ENCODE measurements at places on chromosomes 7 and 10. TPM values are rescaled to one million over a fixed set of nuclear protein-coding genes. Genes with fewer than 3 reads are reported as not detected.

DNA sequence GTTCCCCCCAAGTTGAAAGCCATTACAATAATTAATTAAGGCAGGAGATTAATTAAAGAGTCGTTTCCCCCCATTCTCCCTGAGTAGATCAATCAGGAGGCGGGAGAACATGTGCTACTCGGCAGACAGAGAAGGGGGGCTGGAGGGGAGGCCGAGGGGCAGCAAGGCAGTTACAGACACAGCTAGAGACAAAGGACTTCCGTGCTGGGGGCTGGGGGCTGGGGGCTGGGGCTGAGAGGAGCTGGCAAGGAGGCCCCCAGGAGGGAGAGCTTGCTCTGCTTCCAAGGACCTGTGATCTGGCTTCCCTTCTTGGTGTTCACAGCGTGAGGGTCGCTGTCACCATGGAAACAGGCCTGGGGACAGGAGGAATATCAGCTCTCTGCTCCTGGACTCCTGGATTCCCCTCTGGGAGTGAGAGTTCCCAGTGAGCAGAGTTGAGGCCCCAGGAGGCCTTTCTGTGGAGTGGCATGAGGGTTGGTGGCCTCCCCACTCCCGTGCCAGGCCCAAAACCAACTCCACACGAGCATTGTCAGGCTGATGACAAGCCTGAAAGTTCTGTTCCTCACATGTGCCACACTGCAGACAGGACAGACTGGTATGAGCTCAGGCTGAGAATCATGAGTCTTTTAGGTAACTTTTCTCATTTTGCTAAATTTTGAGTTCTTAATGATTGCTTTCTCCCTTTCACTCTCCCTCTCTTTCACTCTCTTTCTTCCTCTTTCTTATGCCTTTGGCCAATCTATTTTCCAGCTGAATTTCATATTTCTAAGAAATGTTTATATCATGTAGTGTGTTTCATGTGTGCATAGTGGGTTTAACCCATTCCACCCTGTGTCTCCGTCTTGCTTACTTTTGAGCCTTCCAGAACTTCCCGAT is 16.4 kb downstream of the FAM241B start:
- H3K4me1 ChIP-seq, result no peaks in the 10 kb centered on the region
- no peaks in the 10 kb centered on the region for H3K36me3 ChIP-seq
- H3K4me3 ChIP-seq, result no peak overlapping the region
- no peak overlapping the region for H3K27ac ChIP-seq
- H3K27me3 ChIP-seq, result no peaks in the 10 kb centered on the region
- DNase-seq, result no peak

GRCh38 chr7:1403638-1404459 is 55.4 kb downstream of the MICALL2 start:
- H3K27ac ChIP-seq, result no peak overlapping the region
- no peaks in the 10 kb centered on the region for H3K36me3 ChIP-seq
- no peak overlapping the region for H3K4me3 ChIP-seq
- H3K4me1 ChIP-seq, result no peaks in the 10 kb centered on the region
- H3K27me3 ChIP-seq, result peaks cover 5% of the 10 kb centered on the region
- no peak for DNase-seq

GRCh38 chr7:137032436-137032835 is 164.0 kb downstream of the CHRM2 start:
- H3K4me3 ChIP-seq, result no peak overlapping the region
- DNase-seq, result no peak
- H3K27ac ChIP-seq, result no peak overlapping the region
- no peaks in the 10 kb centered on the region for H3K4me1 ChIP-seq
- H3K36me3 ChIP-seq, result no peaks in the 10 kb centered on the region

- H3K4me1 ChIP-seq, result no peaks in the 10 kb centered on the region
- H3K27ac ChIP-seq, result no peak overlapping the region
- H3K4me3 ChIP-seq, result no peak overlapping the region
- no peak for DNase-seq
Measured at GRCh38 chr7:24307326-24307725, 23.3 kb downstream of the NPY start.

- no peak overlapping the region for H3K4me3 ChIP-seq
- no peaks in the 10 kb centered on the region for H3K36me3 ChIP-seq
- H3K4me1 ChIP-seq, result no peaks in the 10 kb centered on the region
- no peak for DNase-seq
- no peaks in the 10 kb centered on the region for H3K27me3 ChIP-seq
Measured at GRCh38 chr7:13099154-13099795, 411.8 kb downstream of the ARL4A start.

GRCh38 chr10:101772017-101772894 is 3.7 kb downstream of the FGF8 start:
- H3K4me1 ChIP-seq, result peaks cover 7% of the 10 kb centered on the region
- H3K4me3 ChIP-seq, result no peak overlapping the region
- H3K27ac ChIP-seq, result no peak overlapping the region
- H3K36me3 ChIP-seq, result no peaks in the 10 kb centered on the region

DNA sequence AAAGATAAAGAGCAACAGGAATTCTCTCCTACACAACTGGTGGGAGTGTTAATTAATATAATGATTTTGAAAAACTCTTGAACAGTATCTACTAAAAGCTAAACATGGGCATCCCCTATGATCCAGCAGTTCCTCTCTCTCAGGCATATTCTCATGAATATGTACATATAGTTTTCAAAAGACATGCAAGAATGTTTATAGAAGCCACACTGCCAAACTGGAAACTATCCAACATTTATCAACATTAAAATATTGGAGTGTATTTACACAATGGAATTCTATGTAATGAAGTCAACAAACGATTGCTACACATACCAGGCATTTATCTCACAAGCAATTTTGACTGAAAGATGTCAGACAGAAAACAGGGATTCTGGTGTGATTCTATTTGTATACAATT is 404.5 kb upstream of the ANKRD30A start:
- no peak for DNase-seq
- H3K36me3 ChIP-seq, result no peaks in the 10 kb centered on the region
- H3K4me3 ChIP-seq, result no peak overlapping the region

DNA sequence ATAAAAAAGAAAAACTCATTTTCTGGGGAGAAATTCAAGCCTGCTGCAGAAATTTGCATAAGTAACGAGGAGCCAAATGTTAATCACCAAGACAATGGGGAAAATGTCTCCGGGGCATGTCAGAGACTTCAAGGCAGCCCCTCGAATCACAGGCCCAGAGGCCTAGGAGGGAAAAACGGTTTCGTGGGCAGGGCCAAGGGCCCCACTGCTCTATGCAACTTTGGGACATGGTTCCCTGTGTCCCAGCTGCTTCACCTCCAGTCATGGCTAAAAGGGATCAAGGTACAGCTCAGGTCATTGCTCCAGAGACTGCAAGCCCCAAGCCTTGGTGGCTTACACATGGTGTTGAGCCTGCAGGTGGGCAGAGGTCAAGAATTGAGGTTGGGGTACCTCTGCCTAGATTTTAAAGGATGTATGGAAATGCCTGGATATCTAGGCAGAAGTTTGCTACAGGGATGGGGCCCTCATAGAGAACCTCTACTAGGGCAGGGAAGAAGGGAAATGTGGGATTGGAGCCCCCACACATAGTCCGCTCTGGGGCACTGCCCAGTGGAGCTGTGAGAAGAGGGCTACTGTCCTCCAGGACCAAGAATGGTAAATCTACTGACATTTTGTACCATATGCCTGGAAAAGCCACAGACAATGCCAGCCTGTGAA is 8.4 kb downstream of the MACC1 start:
- H3K27ac ChIP-seq, result no peak overlapping the region
- no peak overlapping the region for H3K4me3 ChIP-seq
- H3K4me1 ChIP-seq, result no peaks in the 10 kb centered on the region
- no peak for DNase-seq

GRCh38 chr10:126391192-126391885 is 3.1 kb upstream of the ADAM12 start:
- no peaks in the 10 kb centered on the region for H3K4me1 ChIP-seq
- H3K27me3 ChIP-seq, result no peaks in the 10 kb centered on the region
- no peaks in the 10 kb centered on the region for H3K36me3 ChIP-seq
- no peak overlapping the region for H3K4me3 ChIP-seq
- H3K27ac ChIP-seq, result peak overlapping the region; percentile 10
- no peak for DNase-seq

DNA sequence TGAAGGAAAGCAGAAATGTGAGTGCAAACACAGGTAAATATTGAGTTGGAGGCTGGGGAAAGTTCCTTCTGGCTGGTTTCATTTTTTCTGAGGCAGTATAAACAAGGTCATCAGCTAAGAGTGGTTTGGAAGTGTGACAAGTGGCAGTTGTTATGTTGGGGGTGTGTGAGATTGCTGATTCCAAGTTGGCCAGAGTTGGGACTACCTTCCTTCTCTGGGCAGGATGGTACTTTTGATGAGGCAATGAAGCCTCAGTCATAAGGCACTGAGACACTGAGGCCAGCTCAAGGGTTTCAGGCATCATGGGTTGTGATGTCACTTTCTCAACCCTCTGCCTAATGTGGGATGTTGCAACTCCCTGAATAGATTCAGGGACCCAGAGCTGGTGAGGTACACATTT is 8.2 kb upstream of the PTTG1IP2 start:
- peak overlapping the region; percentile 26 for H3K27ac ChIP-seq
- no peaks in the 10 kb centered on the region for H3K36me3 ChIP-seq
- DNase-seq, result no peak

GRCh38 chr10:8116926-8117493 is 62.5 kb downstream of the GATA3 start:
- H3K36me3 ChIP-seq, result no peaks in the 10 kb centered on the region
- no peak overlapping the region for H3K4me3 ChIP-seq
- H3K27me3 ChIP-seq, result no peaks in the 10 kb centered on the region
- H3K4me1 ChIP-seq, result no peaks in the 10 kb centered on the region
- no peak for DNase-seq

- DNase-seq, result no peak
- H3K27ac ChIP-seq, result no peak overlapping the region
- H3K4me1 ChIP-seq, result no peaks in the 10 kb centered on the region
Measured at GRCh38 chr7:35553519-35553918, 141.4 kb downstream of the HERPUD2 start.

DNA sequence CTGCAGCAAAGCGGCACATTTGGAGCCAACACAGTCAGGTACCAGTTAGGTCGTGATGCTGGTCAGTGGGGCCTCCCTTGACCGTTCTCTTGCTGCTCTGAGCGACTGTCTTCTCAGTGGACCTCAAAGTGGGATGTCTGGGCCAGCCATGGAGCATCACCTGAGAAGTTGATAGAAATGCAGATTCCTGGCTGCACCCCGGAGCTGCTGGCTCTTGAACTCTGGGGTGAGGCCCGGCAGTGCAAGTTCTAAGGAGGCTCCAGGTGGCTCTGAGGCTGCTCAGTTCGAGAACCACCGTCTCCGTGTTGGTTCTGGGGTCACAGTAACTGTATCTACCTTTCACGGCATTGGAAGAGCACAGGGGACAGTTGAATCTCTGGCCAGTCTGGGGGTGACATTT is 147.5 kb downstream of the WDR37 start:
- peaks cover 10% of the 10 kb centered on the region for H3K27me3 ChIP-seq
- H3K4me3 ChIP-seq, result no peak overlapping the region
- no peaks in the 10 kb centered on the region for H3K36me3 ChIP-seq
- no peak overlapping the region for H3K27ac ChIP-seq

GRCh38 chr10:94104316-94105000 is 110.7 kb downstream of the PLCE1 start:
- H3K27me3 ChIP-seq, result no peaks in the 10 kb centered on the region
- no peak overlapping the region for H3K27ac ChIP-seq
- DNase-seq, result no peak
- no peaks in the 10 kb centered on the region for H3K36me3 ChIP-seq
- no peak overlapping the region for H3K4me3 ChIP-seq

- no peaks in the 10 kb centered on the region for H3K27me3 ChIP-seq
- H3K36me3 ChIP-seq, result no peaks in the 10 kb centered on the region
- no peaks in the 10 kb centered on the region for H3K4me1 ChIP-seq
- no peak overlapping the region for H3K4me3 ChIP-seq
Measured at GRCh38 chr7:132213583-132213982, 362.7 kb downstream of the PLXNA4 start.

GRCh38 chr10:11517150-11517549 is 94.3 kb downstream of the USP6NL start:
- no peaks in the 10 kb centered on the region for H3K4me1 ChIP-seq
- no peak overlapping the region for H3K4me3 ChIP-seq
- no peak overlapping the region for H3K27ac ChIP-seq
- H3K36me3 ChIP-seq, result no peaks in the 10 kb centered on the region
- no peaks in the 10 kb centered on the region for H3K27me3 ChIP-seq

GRCh38 chr10:35452171-35452570 is 115.9 kb downstream of the CCNY start:
- no peak for DNase-seq
- no peak overlapping the region for H3K4me3 ChIP-seq
- H3K27me3 ChIP-seq, result no peaks in the 10 kb centered on the region
- H3K36me3 ChIP-seq, result no peaks in the 10 kb centered on the region

DNA sequence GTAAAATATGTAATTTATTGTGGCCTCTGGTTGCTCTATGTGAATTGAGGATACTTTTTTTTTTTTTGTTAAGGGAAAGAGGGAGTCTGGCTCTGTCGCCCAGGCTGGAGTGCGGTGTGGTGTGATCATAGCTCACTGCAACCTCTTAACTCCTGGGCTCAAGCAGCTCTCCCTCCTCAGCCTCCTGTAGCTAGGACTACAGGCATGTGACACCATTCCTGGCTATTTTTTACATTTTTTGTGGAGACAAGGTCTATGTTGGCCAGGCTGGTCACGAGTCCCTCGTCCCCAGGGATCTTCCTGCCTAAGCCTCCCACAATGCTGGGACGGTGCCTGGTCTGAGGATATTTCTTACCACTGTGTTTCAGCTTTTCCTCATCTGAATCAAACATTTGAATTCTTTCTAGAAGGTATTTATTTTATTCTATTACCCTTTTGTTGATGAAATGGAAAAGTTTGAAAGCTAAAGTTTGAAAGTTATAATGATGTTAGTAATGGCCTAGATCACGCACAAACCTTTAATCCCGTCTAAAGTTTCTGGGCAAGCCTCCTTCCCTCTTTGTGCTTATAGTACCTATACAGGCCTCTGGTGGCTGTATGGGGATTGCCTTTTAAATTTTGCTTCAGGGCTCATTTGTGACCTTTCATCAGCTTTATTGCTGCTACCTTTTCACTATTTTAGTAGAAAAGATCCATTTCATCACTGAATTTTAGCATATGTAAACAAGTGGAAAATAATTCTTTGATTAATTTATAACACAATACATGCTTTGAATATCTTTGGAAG is 2.0 kb downstream of the IFRD1 start:
- H3K36me3 ChIP-seq, result peaks cover 4% of the 10 kb centered on the region
- H3K4me3 ChIP-seq, result peak overlapping the region; percentile 97
- peak overlapping the region; percentile 99 for H3K27ac ChIP-seq

- DNase-seq, result no peak
- no peaks in the 10 kb centered on the region for H3K27me3 ChIP-seq
- no peak overlapping the region for H3K27ac ChIP-seq
- H3K4me1 ChIP-seq, result no peaks in the 10 kb centered on the region
- H3K4me3 ChIP-seq, result no peak overlapping the region
Measured at GRCh38 chr7:5705318-5705717, 76.1 kb downstream of the RNF216 start.

GRCh38 chr7:148264933-148265557 is 325.5 kb upstream of the C7orf33 start:
- no peaks in the 10 kb centered on the region for H3K4me1 ChIP-seq
- no peak overlapping the region for H3K4me3 ChIP-seq
- H3K36me3 ChIP-seq, result no peaks in the 10 kb centered on the region

CTAGE6 gene
- 2.3 TPM for total RNA-seq

HOXA6 gene
- total RNA-seq, result 7.9 TPM

FAM25A gene
- total RNA-seq, result not detected

FKBP9 gene
- 236 TPM for total RNA-seq

CTAGE4 gene
- 31.5 TPM for total RNA-seq

DLG5 gene
- 192 TPM for total RNA-seq

ENTPD1 gene
- 17.4 TPM for total RNA-seq

Data from breast epithelium (tissue), 4 donors.